ENCODE measurements at places on chromosomes 2 and 18.

DNA sequence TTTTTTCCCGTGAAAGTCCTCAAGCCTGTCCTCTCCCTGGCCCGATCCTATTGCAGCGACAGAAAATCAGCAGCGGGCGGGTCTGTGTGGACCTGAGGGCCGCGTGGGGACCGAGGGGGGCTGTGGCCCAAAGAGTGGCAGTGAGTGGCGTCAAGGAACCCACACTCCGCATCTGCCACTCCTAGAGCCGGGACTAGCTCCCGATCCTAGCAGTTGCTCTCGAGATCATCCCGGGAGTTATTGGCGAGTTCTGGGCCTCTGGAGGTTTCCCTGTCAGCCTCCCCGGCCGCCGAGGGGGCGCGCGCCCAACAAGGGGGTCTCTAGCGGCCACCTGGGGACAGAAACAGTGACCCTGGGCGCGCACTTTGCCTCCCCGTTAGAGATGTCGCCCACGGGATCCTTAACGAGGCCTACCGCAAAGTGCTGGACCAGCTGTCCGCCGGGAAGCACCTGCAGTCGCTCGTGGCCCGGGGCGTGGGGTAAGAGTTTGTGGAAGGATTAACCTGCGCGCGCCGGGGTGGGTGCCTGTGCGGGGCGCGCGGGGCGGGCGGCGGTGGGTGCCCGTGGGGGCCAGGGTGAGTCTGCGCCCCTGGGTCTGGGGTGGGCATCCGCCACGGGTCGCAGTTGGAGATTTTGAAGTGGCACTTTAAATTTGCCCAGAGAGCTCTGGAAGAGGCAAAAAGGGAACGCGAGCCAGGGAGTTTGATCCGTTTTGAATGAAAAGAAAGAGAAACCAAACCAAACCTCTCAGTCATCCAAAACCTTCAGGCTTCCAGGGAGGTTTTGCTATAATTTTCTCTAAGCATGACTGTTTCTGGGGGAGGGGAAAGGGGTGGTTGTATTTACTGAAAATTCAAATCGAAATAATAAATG lies 3.5 kb downstream of the ADCYAP1 start:
- DNase-seq, result no peak

DNA sequence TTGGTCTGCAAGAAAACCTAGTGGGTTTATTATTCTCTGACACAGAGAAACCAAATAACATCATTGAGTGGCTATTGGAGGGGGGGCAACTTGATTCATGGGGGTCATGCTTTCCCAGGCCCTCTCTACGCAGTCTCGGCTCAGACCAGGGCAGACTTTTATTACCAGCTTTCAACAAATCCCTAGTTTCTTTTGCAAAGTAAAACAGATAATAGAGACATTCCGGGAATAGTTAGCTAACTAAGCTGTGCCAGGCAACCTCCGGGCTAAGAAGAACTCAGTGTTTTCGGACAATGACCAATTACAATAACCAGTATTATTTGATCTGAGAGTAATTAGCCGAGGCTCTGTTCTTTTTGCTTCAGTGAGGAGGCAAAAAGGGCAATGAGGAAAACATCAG lies 66.3 kb downstream of the CDK15 start:
- DNase-seq, result peak; percentile 58

- DNase-seq, result no peak
Observed at GRCh38 chr18:9716780-9717563, 8.9 kb downstream of the RAB31 start.

GRCh38 chr18:3726238-3726951 lies 276.4 kb downstream of the TGIF1 start:
- no peak for DNase-seq

- DNase-seq, result no peak
Observed at GRCh38 chr18:13217466-13217961, 1.0 kb upstream of the LDLRAD4 start.

DNA sequence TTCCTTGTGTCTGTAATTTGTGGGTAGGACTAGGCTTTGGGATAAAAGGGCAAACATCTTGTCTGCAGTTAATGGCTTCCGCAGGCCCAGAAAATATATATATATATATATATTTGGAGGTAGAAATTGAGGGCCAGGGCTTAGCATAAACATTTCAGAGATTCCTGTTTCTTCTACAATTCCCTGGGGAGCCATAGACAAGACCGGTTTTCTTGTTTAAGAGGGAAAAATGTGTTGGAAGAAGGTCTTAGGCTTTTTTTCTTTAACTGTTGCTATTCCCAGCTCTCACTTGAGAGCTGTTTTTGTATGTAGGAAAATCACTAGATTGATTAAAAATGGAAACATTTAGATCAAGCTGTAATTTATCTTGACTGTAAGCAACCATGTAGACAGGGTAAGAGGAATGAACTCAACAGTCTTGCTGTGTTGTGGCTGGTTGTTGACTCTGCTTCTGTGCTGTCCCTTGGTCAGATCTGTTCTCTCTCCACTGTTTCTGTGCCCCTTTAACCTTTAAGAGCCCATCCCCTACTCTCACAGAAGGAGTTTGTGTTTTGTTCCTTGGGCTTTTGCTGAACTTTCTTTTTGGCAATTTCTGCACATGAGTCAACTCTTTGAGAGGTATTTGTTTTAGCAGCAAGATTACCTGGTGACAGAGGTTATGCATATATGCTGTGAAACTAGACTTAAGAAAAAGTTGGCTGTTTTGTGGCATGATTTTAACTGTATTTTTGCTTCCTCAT lies 58.3 kb downstream of the EFEMP1 start:
- no peak for DNase-seq

GRCh38 chr2:149394864-149395263 lies 64.5 kb downstream of the LYPD6 start:
- DNase-seq, result no peak

GRCh38 chr2:230751062-230751461 lies 38.4 kb downstream of the CAB39 start:
- no peak for DNase-seq

DNA sequence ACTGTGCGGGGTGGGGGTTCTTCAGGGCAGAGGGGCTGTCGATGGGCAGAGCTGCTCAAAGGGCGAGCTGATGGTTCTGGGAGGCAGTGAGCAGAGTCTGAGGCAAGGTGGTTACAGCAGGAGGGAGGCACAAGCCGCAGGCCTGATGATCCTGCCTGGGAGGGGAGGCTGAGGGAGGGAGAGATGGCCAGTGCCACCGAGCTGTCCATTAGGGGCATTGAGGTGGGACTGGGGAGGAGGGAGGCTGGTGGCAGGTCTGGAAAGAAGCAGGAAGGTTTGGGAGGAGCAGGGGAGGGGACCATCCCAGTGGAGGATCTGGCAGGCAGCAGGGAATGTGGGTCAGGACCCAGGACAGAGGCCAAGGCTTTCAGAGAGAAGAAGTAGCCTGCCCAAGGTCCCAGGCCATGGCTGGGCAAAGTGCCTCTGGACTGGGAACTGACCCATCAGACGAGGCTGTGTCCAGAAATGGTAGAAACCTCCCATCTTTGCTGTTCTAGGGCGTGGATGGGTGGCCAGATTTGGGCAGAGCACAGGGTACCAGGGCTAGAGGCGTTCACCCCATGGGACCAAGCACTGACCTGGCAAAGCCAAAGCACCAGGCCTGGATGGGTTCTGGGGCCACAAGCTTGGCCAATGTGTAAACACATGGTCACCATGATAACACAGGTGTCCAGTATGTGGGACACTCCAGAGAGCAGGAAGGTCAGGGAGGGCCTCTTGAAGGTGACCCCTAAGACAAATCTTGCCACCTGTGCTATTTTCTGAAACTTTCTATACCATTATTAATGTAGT lies 55.5 kb downstream of the INHBB start:
- no peak for DNase-seq
